ENCODE measurements at places on chromosomes 11 and 22. TPM values are rescaled to one million over a fixed set of nuclear protein-coding genes. Genes with fewer than 3 reads are reported as not detected.

The SAC3D1 gene
- 14.6 TPM for total RNA-seq

The OSBPL5 gene
- 34.2 TPM for total RNA-seq

The POTEH gene
- total RNA-seq = not detected

- H3K27me3 ChIP-seq = no peaks in the 10 kb centered on the region
- H3K27ac ChIP-seq = no peak overlapping the region
- no peak overlapping the region for H3K4me3 ChIP-seq
- DNase-seq = no peak
Observed at GRCh38 chr22:30348809-30349208, 7.9 kb downstream of the SF3A1 start.

DNA sequence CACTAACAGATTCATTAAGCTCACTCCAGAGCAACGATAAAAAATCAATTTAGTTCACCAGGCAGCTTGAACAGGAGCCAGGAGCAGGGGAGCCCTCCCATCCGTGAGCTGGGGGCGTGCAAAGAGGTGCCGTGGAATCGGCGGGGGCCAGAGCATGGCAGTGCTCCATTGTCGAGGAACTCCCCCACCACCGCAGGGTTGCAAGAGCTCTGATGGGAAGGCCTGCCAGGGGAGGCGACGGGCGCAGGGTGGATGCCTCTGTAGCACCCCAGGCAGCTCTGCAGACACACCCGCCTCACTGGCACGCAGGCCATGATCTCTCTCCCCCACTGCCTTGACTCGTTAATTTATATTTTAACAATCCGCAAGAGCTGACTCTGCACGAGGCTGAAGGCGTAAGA lies 433.2 kb downstream of the MIAT start:
- peaks cover 2% of the 10 kb centered on the region for H3K27me3 ChIP-seq
- H3K27ac ChIP-seq = no peak overlapping the region
- H3K4me3 ChIP-seq = no peak overlapping the region

DNA sequence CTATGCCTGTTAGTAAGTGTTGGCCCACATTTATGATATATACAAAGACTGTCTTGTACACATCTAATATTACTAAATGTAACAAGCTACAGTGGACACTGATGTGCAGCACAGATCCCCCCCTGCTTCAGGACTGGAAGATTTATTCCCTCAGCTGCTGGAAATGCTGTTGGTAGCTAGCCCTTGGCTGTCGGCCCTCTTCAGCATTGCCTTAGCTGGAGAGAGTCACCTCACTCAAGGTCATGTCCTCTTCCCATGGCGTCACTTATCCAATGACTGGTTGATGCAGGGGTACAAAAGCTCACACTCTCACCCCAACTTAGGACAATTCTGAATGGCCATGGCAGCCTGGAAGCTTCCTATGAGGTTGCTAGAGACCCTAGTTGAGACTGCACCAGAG lies 312.7 kb downstream of the SOX6 start:
- H3K27ac ChIP-seq = no peak overlapping the region
- H3K36me3 ChIP-seq = no peaks in the 10 kb centered on the region
- H3K4me1 ChIP-seq = no peaks in the 10 kb centered on the region
- no peaks in the 10 kb centered on the region for H3K27me3 ChIP-seq
- no peak overlapping the region for H3K4me3 ChIP-seq

DNA sequence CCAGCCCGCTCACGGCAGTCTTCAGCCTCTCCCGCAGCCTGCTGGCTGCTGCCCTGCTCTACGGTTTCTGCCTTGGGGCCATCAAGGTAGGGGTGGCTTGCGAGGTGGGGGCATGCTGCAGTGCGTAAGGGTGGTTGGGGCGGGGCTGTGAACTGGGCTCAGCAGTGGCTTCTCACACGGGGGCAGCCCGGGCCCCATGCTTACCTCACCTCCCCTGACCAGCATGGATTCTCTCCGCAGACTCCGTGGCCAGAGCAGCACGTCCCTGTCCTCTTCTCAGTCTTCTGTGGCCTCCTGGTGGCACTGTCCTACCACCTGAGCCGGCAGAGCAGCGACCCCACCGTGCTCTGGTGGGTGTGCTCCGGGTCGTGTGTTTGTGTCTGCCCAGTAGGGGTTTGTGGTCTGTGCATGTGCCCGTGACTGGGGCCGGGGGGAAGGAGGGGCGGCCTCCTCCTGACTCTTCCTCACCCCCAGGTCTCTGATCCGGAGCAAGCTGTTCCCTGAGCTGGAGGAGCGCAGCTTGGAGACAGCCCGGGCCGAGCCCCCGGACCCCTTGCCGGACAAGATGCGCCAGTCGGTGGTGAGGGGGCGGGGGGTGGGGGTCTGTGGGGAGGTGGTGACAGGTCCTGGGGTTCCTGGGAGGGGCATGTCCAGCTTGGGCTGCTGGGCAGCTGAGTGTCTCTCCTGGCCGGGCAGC lies 9.5 kb downstream of the PCNX3 start:
- no peaks in the 10 kb centered on the region for H3K27me3 ChIP-seq
- no peak overlapping the region for H3K27ac ChIP-seq
- H3K4me3 ChIP-seq = no peak overlapping the region
- H3K4me1 ChIP-seq = no peaks in the 10 kb centered on the region
- H3K36me3 ChIP-seq = peaks cover 20% of the 10 kb centered on the region

- no peak for DNase-seq
- H3K27ac ChIP-seq = no peak overlapping the region
- H3K4me1 ChIP-seq = no peaks in the 10 kb centered on the region
- H3K36me3 ChIP-seq = no peaks in the 10 kb centered on the region
Observed at GRCh38 chr11:15048616-15049015, 24.8 kb upstream of the CALCB start.
